ENCODE measurements at places on chromosomes 12 and 14. TPM values are rescaled to one million over a fixed set of nuclear protein-coding genes. Genes with fewer than 3 reads are reported as not detected.
A peak's percentile ranks its signal among the peaks of the same experiment; 100 is the strongest.

The DPF3 gene
- 0.30 TPM for total RNA-seq

The PCNX4 gene
- total RNA-seq: 29.7 TPM

The NRDE2 gene
- total RNA-seq: 37.3 TPM

The PARP11 gene
- total RNA-seq: 18.6 TPM

The TCL1A gene
- not detected for total RNA-seq

The CMKLR1 gene
- total RNA-seq: not detected

The NDRG2 gene
- 4.1 TPM for total RNA-seq

The NEUROD4 gene
- not detected for total RNA-seq

DNA sequence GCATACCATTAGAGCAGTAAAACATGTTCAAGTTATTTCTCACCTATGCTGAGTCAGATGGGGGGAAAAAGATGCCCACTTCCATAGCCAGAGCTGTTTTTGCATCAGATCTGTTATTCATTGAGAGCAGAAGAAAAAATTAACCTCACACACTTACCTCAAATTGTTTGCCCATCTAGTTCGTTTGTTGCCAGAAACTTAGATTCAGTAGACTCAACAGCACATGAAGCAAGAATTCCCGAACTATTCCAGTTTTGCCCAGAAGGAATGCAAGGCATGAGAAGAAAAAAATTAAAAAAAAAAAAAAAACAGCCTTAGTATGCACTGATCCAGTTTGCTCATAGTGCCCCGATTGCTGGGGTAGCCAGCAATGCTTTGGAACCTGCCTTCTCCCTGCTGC lies 12.4 kb upstream of the DPF3 start:
- ATAC-seq: no peak

DNA sequence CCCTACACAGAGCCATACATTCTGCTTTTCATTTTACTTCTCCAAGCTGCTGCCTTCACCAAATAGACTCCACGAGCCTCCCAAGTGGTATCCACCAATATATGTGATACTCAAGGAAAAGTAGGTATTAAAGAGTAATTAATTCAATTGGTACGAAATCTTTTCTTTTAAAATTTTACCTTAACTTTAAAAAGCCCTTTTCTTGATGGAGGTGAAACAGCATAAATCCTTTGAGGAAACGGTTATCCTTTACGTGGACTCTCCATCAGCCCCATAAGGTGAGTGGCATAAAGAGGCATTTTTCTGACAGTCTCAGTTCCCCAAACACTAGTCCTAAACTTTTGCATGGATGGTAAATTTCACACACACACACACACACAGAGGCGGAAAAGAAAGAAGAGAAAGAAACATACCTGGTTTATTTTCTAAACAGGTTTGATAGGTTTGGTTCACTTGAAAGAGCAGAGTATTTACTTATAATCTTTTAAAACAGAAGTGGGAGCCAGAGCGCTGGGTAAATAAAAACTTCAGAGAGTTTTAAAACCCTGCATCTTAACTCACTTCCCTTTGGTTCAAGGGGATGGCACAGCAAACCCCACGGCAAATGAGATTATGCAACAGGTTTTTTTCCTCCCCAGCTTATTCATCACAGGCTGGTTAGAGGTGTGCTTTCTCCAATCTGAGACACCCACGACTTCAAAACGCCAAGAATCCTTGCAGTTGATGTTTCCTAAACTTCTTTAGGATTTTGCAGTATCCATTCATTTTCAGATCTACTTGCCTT lies 1.9 kb downstream of the DUSP16 start:
- peak; percentile 67 for ATAC-seq

GRCh38 chr14:88852632-88853031 lies 28.2 kb downstream of the TTC8 start:
- no peak for ATAC-seq

- peak; percentile 97 for ATAC-seq
Measured at GRCh38 chr12:21301-22189, 45.0 kb upstream of the IQSEC3 start.

DNA sequence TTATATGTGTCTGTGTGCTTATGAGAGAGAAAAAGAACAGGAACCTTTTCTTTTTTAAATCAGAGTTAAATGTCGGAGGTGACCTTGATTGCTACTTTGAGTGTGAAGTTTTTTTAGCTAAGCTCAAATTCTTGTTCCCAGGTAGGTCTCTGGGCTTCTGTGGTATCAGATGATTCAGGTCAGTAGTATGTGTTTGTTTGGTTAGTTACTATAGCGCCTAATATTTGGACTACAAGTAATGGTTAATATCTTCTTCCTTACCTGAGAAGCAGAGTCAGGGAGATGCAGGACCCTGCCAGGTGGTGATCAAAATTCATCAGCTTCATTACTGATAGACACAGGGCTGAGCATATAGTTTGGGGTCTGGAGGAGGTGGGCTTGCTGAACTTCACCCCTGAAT lies 30.8 kb downstream of the ADCK1 start:
- ATAC-seq: no peak

DNA sequence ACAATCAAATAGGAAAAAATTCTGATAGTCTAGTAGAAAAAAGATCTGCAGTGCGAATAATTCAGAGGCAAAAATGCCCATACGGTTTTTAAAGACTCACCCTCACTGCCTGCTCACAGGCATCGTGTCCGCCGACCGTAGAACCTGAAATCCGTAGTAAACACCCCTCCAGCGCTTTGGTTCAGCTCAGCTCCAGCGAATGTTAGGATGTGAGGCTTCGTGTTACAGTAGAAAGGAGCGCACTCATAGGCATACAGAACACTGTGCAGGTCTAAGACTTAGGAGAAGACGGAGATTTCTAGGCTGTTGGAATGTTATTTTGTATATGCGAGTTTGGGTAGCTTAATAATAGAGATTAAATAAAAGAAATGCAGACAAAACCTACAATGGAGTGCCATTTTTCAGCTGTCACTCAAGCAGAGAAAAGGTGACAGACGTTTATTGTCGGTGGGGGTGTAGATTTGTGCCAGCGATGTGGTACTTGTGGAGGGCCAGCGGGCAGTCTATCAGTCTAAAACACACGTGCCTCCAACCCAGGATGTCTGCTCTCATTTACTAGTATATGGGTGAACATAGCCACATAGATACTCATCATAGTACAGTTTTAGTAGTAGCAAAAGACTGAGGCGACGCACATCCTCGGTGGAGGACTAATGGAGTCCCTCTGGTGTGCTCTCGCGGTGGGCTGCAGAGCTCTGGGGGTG lies 25.7 kb downstream of the SFSWAP start:
- ATAC-seq: no peak

DNA sequence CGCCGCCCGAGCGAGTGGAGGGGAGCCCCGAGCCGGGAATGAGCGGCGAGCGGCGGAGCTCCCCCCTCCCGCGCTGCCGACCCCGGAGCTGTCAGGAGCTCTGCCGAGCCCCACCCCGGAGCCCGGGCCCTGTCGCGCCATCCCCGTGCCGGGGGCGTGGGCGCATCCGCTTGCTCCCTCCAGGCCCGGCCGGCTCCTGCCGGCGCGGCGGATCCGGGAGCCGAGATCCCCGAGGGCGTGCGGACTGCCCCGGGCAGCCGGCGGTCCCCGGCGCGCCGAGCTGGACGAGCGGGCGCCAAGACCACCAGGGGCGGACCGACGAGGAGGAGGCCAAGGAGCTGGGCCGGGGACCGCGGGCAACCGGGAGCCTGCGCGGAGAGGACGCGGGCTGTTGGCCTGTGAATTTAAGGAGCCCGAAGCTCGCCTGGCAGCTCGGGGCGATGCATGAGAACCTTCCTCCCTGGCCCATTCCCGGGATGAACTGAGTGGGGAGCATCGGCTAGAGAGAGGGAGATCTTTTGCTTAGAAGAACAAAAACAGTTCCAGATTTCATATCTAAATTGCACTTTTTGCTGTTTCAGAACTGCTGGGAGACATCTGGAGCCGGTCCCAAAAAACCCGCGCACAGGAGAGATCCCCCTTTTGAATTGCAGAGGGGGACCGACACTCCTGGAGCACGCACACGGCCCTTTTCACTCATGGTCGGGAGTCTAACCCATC lies 2.0 kb downstream of the PTHLH start:
- ATAC-seq: peak; percentile 33

- no peak for ATAC-seq
Measured at GRCh38 chr12:254039-254438, 8.6 kb downstream of the SLC6A13 start.

GRCh38 chr12:110762891-110763290 lies 20.2 kb upstream of the PPP1CC start:
- ATAC-seq: peak; percentile 40

DNA sequence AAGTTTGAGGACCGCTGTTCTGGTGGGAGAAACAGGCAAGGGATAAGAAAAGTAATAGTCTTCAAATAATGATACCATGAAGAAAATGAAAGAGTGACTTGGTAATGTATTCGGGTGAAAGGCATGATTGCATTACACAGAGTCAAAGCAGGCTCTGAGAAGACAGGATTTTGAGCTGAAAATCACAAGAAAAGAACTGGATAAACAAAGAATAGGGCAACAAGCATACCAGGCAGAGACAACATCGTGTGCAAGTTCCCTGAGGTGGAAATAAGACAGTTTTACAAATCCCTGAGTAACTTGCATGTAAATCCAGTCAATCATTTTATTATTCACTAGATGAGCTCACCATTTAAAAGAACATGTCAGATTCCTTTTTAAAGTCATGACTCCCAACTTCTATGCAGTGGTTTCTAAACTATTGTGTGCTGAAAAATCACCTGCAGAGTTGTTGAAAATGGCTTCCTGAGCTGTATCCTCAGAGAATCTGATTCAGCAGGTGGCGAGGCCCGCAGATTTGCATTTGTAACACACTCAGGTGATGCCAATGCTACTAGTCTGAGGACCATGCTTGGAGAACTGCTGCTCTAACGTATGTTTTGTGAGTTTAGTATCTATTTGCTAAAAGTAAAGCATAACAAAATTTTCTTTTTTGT lies 133.0 kb upstream of the ABCD2 start:
- ATAC-seq: no peak

DNA sequence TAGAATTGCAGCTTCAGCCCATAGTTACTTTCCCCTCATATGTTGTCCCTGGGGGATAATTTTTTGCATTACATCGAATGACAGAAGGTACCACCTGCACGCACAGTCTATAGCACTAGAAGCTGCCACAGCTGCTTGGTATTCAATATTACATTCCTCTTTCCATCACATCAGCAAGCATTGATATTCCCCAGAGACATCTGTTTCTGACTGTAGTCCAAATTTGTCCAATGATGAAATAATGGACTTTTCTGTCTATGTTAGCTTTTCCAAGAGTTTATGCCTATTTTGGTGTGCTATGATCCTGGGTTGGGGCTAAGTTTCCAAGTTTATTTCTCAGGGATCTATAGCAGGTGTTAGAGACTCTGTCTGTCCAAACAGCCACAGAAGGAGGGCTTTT lies 335.4 kb downstream of the LRIG3 start:
- no peak for ATAC-seq

- no peak for ATAC-seq
Measured at GRCh38 chr14:58765843-58766242, 128.1 kb downstream of the DACT1 start.

DNA sequence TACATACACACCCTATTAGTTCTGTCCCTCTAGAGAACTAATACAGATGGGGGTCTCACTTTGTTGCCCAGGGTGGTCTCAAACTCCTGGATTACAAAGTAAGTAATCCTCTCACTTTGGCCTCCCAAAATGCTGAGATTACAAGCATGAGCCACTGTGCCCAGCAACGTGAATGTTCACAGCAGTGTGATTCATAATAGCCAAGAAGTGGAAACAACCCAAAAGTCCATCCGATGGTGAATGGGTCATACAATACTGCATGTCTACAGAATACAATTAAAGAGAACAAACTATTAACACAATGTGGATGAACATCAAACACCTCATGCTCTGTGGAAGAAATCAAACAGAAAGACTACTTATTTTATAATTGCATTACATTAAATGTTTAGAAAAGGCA lies 57.3 kb upstream of the SYNE2 start:
- ATAC-seq: no peak

DNA sequence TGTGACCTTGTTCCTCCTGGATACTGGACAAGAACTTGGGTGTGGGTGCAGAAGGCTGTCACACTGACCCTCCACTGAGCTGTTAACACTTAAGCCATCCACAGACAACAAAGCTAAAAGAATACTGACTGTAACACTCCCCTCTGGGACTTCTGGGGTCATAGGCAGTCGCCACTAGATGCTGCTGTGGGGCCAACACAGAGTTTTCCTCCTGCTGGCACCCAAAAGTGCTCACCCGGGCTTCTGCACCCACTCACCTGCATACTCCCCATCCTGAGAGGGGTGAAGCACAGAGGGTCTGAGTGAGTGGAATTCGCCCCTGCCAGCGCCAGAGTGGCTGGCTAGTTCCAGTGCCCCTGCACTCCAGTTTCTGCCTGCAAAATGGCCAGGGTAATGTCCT lies 422.4 kb upstream of the LMO3 start:
- no peak for ATAC-seq

DNA sequence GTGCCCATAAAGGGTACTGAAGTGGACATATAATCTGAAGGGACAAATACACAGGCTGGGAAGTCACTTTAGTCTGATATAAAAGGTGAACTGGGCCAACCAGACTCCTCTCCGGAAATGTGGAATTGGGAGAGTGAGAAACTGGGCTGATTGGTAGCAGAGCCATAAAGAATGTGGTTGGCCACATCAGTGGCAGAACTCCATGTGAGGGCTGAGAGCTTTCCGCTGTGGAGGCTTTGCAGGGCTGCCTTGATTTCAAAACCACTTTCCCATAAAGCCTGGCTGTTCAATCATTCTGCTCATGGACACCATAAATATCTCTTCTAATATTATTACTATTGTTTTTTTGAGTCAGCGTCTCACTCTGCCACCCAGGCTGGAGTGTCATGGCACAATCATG lies 220.3 kb downstream of the MON2 start:
- ATAC-seq: no peak

- peak; percentile 51 for ATAC-seq
Measured at GRCh38 chr12:81705586-81705985, 53.6 kb downstream of the PPFIA2 start.

GRCh38 chr12:119225454-119225853 lies 46.7 kb downstream of the HSPB8 start:
- ATAC-seq: no peak
